ENCODE measurements at places on chromosomes 1 and 21.
A peak's percentile ranks its signal among the peaks of the same experiment; 100 is the strongest.

DNA sequence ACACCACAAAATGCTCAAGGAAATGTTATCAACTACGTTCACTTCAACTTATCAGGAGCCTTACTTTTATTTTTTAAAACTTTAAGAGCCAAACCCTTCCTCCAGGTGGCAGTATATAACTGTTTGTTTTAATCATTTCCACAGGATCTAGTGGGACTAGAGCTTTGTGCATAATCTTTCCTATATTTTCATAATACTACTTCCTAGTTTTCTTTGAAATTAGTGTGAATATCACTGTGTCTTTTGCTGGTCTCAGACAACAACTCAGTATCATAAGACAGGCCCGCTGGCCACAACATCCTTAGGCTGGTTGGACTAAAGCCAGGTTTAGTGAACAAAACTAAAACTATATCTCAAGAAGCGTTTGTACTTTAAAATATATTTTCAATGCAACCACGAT, 145.5 kb downstream of the TIAM1 start:
- DNase-seq: no peak

GRCh38 chr1:224684979-224685425, 68.9 kb downstream of the CNIH3 start:
- no peak for DNase-seq

DNA sequence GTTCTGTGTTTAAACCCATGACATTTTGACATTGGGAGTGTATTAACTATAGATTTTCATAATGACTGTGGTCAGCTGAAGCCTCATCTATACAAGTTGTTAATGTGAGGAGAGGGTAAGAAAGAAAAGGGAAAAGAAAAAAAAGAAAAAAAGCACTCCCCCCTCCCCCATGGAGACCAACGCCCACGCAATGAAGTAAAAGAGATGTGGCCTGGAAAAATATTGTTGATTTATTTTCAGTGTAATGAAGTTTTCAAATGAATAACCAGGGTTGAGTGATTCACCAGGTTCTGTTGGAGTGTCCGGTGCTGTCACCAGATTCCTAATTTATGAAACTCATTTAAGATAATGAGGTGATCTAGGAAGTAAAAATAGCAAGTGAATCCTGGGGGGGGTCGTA, 4.7 kb downstream of the RNF220 start:
- no peak for DNase-seq

- DNase-seq: peak; percentile 55
Measured at GRCh38 chr1:169550294-169550693, 36.0 kb downstream of the F5 start.

DNA sequence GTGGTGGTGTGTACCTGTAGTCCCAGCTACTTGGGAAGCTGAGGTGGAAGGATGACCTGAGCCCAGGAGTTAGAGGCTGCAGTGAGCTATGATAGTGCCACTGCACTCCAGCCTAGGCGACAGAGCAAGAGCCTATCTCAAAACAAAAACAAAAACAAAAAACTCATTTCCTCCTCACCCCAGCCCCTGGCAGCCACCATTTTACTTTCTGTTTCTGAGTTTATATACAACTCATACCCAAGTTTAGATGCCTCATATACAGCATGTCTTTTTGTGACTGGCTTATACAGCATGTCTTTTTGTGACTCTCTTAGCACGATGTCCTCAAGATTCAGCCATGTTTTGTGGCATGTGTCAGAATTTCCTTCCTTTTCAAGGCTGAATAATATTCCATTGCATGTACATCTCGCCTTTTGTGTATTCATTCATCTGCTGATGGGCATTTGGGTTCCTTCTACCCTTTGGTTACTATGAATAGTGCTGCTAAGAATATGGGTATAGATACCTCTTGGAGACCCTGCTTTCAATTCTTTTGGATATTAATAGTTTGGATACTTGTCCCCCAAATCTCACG, 14.7 kb downstream of the COA7 start:
- no peak for DNase-seq

DNA sequence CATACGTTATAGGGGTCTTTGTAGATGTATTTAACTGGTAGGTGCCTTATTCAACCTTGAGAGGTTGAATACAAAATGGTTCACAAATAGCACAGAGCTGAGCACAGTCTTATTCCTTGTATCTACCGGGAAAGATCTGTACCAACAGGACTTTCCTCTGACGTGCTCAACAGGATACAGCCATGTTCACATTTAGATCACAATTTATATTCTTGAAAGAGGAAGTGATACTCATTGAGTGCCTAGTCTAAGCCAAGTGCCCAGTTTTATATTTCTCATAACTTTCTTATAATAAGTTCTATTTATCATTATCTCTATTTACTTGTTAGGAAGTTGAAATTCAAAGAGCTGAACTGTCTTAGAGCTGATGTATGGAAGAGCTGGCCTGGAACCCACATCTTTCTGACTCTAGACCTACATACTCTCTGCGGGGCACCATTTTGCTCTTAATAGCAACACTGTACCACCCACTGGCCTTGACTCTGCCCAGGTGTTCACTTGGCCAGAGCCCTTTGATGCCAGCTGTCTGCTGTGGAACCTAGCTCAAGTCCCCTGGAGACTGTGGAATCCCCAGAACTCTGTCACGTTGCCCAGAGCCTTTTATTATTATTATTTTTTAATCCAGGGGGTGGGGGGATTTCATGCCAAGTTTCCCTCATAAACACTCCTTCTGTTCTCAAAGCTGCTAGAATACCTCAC, 156.2 kb downstream of the TPR start:
- no peak for DNase-seq

GRCh38 chr1:29948581-29948980, 712.3 kb downstream of the PTPRU start:
- no peak for DNase-seq

GRCh38 chr1:46458846-46459245, 30.8 kb upstream of the DMBX1 start:
- DNase-seq: no peak

- no peak for DNase-seq
Measured at GRCh38 chr21:20511216-20511880, 486.9 kb upstream of the NCAM2 start.

- DNase-seq: no peak
Measured at GRCh38 chr21:43965911-43966585, 46.1 kb upstream of the TRAPPC10 start.

DNA sequence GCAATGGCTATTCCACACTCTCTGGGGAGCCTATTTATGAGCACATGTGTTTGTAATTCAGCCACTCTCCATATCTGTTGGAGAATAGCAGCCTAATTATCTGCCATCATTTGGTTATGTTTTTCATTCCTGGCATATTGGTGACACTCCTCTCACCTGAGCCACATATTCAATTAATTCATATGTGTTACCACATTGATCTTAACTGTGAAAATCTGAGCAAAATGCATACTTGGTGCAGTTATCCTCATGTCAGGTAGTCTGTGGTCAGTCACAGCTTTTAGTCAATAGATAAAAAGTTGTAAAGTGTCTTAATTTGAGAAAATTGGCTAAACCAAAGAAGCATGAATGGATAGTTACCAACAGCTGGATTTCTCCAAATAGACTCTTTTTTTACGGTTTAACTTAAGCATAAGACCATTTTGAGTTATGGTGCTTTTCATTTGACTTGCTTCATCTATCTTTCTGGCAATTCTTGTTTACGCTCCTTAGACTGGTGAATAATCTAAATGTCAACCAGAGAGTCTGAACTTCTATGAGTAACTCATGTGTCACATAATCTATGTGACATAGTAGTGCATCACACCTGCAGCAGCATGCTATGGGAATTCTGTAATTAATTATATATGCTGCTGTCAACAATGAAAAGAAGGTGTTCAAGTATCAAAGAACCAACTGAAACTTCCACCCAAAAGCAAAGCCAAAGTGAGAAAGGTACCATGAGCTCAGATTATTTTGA, 187.7 kb upstream of the SGIP1 start:
- DNase-seq: no peak

GRCh38 chr1:230061801-230062200, 5.2 kb upstream of the GALNT2 start:
- no peak for DNase-seq

DNA sequence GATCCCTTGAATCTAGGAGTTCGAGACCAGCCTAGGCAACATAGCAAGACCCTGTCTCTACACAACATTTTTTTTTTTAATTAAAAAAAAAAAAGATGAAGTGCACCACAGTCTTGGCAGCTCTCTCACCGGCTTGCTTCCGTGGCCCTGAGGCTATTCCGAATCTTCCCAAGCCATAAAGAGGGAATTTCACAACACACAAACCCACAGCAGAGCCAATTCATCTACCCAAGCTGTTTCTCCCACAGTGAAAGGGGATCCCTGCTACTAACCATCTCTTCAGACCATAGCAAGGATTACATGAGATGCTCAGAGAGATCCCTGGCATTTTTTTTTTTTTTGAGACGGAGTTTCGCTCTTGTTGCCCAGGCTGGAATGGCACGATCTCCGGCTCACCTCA, 8.3 kb upstream of the CHD5 start:
- DNase-seq: no peak

- DNase-seq: no peak
Measured at GRCh38 chr1:156268336-156268735, 14.3 kb downstream of the SMG5 start.

DNA sequence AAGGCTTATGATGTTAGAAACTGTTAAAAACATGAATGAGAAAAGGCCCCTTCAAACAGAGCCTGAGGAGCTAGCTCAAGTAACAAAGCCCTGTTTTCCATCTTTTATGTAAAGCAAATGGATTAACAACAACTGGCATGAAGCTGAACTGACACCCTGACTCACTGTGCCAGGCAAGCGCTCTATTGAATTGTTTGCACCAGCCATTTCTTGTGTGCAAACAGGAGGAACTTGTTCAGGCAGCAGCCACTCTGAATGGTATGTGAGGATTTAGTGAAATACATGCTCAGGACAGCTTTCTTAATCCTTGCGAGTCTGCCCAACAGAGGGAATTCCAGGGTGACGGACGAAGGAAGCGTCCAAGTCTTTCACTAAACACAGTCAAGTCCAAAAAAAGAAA, 291.1 kb upstream of the ADGRL2 start:
- DNase-seq: no peak

GRCh38 chr1:1332031-1332755, 1.1 kb downstream of the TAS1R3 start:
- DNase-seq: no peak

DNA sequence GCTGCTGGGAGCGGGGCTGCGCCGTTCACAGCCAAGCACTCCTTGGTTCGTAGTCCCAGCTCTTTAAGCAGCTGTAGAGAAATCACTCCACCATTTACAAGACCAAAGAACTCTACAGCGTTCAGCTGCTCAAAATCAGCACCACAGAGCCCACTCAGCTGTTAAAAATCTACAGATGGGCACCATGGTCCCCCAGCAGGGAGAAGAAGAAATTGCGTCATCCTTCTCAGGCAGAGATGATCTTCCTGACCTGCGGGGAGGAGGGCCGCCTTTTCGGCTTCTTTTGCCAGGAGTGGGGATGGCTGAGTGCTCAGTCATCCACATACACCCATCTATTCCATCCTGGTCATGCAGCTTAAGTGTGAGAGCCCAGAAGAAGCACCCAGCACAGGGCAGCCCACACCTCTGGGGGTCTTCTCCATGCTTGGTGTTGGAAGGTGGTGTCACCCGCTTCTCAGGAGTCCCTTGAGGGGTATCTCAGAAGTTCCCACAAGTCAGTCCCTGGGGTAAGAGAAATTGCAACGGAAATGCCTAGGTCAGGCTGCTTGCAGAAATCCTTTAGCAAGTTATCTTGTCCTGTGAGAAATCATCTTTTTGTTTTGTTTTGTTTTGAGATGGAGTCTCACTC, 163.8 kb downstream of the NPHP4 start:
- DNase-seq: no peak

- DNase-seq: no peak
Measured at GRCh38 chr1:34075576-34075975, 89.5 kb downstream of the CSMD2 start.

- DNase-seq: peak; percentile 71
Measured at GRCh38 chr21:43916691-43917514, 51.9 kb downstream of the AGPAT3 start.

- no peak for DNase-seq
Measured at GRCh38 chr1:231691618-231692259, 65.1 kb downstream of the DISC1 start.

DNA sequence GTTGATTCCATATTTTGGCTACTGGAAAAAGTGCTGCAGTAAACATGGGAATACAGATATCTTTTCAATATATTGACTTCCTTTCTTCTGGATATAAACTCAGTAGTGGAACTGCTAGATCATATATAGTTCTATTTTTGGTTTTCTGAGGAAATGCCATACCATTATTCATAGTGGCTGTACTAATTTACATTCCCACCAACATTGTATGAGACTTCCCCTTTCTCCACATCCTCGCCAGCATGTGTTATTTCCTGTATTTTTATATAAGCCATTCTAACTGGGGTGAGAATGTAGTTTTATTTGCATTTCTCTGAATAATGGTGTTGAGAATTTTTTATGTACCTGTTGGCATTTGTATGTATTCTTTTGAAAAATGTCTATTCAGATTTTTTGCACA, 385.2 kb downstream of the NUF2 start:
- DNase-seq: no peak

GRCh38 chr1:68121536-68121935, 71.1 kb upstream of the DIRAS3 start:
- no peak for DNase-seq

DNA sequence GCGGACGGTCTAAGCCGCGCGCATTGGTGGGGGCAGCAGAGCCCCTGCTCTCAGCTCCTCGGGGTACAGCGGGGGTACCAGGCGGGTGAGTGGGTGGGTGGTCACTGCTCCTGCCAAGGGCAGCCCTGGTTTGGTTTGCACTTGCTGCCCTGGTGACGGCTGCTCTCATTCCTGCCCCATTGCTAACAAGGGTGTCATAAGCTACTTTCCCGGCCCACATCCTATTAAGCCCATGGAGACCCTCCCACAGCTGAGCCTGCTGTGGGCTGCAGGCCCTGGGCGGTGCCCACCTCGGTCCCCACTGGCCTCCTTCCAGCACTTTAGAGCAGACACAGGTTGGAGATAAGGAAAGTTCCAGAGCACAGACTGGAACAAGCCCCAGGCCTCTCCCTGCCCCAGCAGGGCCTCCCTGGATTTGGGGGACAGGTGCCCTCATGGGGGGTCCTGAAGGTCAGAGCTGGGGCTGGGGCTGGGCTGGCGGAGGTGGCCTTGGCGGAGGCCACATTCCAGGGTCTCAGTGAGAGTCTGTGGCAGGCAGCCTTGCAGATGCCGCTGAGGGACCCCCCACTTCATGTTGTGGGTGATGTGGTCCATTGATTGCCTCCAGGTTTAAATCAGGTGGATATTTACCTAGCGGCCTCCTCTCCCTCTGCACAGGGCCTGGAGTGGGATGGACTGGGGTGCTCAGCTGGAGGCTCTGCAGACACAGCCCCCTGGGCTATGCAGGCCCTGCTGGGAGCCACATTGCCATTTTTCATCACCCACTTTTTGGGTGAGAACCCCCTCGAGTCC, 27.0 kb downstream of the COL18A1 start:
- no peak for DNase-seq

DNA sequence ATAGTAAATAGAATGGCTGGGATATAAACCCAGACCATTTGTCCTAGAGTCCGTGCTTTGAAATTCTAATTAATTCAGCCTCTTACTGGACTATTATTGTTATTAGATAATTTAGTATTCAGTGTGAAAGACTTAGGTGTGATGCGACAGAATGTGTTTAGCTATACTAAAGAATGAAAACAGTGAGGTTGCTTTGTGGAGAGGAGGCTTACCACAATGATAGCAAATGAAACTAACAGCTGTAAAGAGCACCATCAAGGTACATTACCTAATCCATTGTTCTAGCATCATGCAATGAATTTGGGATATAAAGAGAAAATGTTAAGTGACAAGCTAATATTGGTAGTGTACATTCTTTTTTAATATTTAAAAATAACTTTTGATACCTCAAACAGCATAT, 911.1 kb downstream of the KCNT2 start:
- DNase-seq: no peak

All from CD4-positive, alpha-beta memory T cell (primary cell).